ENCODE measurements at places on chromosomes 16 and 17. TPM values are rescaled to one million over a fixed set of nuclear protein-coding genes. Genes with fewer than 3 reads are reported as not detected.
A peak's percentile ranks its signal among the peaks of the same experiment; 100 is the strongest.

Gene FAAP100
- 50.0 TPM for total RNA-seq

Gene CPHXL2
- total RNA-seq, result not detected

Gene NHERF2
- total RNA-seq, result 33.8 TPM

Gene CLN3
- 71.7 TPM for total RNA-seq

Gene TLCD1
- 9.1 TPM for total RNA-seq

Gene USP31
- total RNA-seq, result 11.9 TPM

Gene CACNG4
- not detected for total RNA-seq

- peak; percentile 90 for DNase-seq
These were observed at the start of gene CHST5 for GRCh38 chr16:75535901-75536300. Gene CHST5 (minus strand): TSS chr16:75536108. CDS start chr16:75530384, 5,724 bp downstream.

- no peak for DNase-seq
These were observed 146.8 kb downstream of the CLEC16A start for GRCh38 chr16:11091021-11091785.

- no peak for DNase-seq
These were observed 24.4 kb downstream of the SRL start for GRCh38 chr16:4217204-4218131.

DNA sequence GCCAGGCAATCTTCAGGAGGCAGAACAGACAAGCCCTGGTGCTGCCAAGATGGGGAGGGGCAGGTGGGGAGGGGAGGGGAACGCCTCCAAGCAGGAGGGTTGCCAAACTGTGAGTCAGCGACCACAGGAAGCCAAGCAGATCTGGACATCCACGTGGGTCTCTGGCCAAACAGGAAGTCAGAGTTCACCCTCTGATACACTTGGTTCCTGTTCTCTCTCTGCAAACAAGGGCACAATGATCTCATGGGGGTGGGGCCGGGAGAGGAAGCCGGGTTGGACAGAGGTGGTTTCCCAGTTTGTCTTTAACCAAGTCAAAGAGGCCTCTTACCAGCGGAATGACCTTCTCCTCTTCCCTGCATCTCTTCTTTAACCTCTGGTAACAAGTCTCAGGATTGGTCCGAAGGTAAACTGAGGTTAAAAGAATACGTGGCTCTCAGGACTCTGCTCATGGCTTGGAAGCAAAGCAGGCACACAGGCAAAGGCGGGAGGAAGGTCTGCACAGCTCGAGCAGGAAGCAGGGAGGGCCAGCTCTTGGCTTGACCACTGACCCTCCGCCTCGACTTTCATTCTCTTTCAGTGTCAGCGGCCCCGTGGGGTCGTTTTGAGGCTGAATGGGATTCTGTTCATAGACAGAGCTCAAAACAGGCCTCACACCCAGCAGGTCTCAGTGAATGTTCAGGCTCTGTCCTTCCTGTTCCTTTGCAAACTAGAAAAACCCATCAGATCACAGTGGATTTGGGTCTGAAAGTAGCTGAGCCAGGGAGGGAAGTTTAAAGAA lies 32.9 kb downstream of the TK2 start:
- DNase-seq, result peak; percentile 98

DNA sequence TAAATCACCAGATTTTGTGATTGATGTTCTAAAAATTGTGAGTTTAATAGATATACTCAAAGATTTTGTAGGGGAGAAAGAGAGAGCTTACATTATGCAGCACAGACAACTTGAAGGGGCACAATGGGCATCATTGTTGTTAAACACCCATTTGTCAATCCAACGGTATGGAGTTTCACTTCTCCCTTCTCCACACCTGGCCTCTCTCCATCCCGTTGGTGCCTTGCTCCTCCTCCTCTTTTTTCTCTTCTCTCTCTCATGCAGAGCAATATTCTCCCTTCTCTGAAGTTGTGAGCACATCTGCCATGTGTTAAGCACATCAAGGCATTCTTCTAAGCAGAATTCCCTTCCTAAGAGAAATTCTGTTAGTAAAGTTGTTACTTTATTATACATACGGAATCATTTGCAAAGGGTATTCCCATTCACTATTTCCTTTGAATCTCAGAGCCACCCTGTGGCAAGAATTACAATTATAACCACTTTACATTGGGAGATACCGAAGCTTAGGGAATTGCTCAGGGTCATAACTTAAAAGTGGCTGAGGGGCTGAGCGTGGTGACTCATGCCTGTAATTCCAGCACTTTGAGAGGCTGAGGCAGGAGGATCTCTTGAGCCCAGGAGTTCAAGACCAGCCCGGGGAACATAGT lies 40.5 kb upstream of the SKAP1 start:
- no peak for DNase-seq

GRCh38 chr16:23788685-23789084 lies 33.9 kb downstream of the CHP2 start:
- DNase-seq, result no peak

GRCh38 chr16:89709716-89710432 lies 8.4 kb upstream of the SPATA2L start:
- DNase-seq, result no peak

DNA sequence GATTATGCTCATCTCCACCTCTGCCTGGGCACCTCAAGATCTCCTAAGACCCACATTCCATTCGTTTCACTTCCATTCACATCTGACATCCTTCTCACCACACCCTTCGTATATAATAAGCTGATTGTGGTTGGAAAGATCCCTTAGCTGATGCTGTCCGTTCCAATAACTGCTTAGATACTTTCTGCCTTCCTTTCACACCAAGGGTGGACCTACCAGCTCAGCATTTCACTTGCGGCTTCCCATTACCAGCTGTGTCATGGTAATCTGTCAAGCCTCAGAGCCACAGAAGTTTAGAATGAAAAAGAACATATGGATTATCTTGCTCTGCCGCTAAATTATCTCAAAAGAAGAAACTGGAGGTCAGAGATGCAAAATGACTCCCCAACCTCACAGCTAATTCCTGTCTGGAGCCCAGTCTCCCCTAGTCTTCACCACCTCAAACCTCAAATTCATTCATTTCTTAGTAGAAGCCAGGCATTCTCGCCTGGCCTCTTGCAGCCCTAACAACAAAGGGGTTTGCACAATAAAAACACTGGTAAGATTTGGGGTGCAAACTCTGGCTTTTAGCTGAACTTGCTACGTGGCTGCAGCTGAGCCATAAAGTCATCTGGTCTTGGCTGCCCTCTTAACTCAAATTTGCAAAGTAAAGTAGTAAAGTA lies 182.8 kb upstream of the HS3ST3A1 start:
- no peak for DNase-seq

DNA sequence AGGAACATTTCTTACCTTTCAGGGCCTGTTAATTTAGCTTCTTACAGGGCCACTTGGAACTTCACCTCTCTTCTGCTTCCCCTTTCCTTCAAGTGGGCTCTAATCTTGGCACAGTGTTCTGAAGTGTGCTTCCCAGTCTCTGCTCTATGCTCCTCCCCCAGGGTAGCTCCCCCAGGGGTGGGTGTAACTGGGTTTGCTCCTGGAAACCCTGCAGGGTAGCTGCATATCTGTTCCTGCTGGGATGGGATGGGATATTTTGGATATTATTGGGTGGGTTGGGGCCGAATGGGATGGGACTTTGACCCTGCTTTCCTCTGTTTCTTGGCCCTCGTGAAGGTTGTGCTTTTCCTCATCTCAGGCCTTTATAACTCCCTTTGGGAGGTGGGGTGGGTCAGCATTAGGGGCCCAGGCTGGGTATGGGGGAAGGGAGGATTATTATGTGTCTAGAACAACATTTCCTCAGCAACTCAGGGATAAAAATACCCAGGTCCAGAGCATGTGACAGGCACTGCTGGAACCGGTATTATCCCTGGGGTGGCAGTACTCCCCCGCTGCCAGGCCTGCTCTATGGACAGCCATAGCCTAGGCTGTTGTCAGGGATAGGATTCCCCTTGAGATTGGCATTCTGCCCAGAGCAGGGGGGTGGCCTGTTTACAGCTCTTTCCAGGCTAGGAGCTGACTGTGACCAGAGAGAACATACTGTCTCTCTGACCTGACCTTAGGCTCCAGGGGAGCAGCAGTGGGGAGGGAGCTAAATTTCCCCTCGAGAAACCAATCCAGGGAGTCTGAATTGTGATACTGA lies 5.0 kb downstream of the NFE2L1 start:
- no peak for DNase-seq

DNA sequence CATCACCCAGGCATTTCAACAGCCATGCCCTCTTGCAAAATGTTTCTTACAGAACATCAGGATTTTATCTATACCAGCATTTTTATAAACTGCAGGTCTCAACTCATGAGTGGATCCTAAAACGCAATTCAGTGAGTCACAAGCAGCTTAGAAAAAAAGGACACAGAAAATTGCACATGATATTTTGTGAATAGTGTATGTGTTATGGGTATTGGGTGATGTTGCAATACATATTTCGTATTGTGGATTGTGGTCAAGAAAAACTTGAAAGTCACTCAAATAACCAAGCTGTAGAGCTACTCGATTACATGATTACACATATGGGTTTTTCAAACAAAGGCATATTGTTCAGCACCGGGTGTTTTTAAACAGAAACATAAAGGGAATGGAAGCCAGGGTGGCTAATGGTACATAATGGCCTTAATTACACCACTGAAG lies 1.4 kb downstream of the WIPI1 start:
- no peak for DNase-seq

DNA sequence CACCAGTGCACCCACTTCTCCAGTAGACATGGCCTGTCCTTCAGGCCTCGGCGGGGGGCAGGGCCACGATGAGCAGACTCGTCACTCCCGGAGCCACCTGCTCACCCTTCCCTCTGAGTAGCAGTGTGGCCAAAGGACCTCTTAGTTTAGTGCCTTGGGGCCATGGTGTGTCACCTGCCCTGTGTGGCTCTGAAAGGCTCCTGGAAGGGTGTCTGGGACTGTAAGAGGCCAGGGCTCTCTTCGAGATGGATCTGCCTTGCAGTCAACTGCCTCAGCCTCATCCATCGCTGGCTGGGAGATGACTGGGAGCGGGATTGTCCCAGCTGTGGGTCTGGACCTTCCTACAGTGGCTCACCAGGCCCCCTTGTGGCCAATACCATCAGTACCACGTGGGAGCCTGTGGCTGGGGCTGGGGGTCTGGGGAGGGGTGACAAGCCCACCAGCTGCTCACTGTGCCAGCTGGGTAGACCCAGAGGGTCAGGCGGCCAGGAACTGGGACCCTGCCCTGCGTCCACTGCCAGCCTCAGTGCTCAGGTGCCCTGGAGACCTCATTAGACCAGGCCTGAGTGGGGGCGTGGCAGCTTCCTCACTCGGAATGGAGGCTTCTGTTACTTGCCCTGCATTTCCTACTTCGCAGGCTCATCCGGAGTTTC lies 133.4 kb downstream of the OR1D5 start:
- peak; percentile 64 for DNase-seq

Measured in Peyer's patch (tissue), 4 donors.